ENCODE measurements at places on chromosomes 1 and 21. TPM values are rescaled to one million over a fixed set of nuclear protein-coding genes. Genes with fewer than 3 reads are reported as not detected.

OR2L2 gene
- total RNA-seq = 0.19 TPM

LYSMD1 gene
- total RNA-seq = 14.4 TPM

FCGR3B gene
- not detected for total RNA-seq

SLC19A2 gene
- total RNA-seq = 16.7 TPM

LRRC8C gene
- total RNA-seq = 4.4 TPM

TMEM82 gene
- not detected for total RNA-seq

CDK18 gene
- total RNA-seq = 4.9 TPM

ELAVL4 gene
- total RNA-seq = not detected
